NCI-H526 (cell line): ENCODE measurements at places on chromosomes 13 and 19.

DNA sequence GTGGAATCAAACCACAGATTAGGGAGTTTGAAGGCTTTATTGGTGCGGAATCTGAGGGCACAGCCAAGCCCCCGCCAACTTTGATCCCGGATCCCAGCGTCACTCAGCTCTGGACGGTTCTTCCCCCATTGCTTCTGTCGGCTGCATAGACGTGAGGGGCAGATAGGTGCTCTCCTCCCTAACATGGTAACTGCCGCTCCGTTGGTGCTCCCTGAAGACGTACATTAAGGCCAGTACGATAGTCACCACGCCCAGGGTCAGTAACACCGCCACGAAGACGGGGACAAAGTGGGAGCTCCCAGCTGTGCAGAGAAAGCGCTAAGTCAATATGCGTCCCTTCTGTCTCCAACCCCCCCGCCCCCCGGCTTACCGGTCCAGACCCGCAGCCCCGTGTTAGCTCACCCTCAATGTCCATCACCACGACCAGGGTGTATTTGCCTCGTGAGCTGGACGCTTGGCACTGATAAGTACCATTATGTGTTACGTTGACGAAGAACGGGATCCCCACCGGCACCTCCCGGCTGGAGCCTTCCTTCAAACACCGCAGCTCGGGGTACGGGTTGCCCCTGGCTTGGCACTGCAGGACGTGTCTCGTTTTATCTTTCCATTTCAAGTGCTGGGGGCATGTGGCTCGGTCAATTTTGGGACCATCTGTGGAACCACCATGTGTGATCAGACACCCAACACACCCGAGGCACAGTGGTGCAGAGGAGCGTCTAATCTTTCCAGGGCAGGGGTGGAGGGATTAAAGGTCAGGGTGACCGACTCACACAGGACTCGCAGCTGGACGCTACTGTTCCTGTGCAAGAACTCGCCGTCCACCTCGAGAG is 644 bp upstream of the RAVER1 start:
- DNase-seq, result no peak

DNA sequence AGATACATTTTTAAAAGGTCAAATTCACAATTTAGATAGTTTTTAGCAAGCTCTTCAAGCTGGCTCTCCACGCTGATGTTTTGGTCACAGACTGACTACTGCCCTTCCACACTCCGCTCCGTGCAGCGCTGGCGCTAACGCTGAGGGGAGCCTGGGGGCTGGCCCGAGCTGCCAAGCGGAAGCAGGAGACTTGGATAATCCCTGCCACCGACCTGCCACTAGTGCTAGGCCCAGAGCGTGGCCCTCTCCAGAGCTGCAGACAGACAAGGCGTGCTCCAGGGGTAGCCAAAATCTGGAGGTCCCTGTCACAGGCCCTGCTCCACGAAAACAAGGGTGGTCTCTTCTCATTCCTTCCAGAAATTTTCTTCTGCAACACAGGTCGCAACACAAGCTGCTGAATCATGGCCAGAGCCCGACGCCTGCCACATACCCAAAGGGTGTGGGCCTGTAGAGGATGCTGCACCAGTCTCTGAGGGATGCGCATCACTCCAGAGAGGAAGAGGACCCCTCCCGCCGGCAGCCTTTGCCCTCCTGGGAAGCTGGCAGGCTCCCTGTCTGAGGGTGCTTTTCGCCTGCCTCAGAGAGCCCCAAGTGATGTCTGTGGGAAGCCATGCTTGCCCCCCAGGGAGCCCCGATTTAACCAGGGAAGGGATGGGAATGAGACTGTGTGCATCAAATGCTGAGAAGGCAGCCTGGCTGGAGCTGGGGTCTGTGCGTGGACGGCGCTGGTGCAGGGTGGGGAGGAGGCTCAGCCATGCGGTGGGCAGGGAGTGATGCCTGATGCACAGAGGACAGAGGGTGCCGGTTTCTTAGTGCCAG is 21.6 kb downstream of the CAPS start:
- DNase-seq, result no peak

DNA sequence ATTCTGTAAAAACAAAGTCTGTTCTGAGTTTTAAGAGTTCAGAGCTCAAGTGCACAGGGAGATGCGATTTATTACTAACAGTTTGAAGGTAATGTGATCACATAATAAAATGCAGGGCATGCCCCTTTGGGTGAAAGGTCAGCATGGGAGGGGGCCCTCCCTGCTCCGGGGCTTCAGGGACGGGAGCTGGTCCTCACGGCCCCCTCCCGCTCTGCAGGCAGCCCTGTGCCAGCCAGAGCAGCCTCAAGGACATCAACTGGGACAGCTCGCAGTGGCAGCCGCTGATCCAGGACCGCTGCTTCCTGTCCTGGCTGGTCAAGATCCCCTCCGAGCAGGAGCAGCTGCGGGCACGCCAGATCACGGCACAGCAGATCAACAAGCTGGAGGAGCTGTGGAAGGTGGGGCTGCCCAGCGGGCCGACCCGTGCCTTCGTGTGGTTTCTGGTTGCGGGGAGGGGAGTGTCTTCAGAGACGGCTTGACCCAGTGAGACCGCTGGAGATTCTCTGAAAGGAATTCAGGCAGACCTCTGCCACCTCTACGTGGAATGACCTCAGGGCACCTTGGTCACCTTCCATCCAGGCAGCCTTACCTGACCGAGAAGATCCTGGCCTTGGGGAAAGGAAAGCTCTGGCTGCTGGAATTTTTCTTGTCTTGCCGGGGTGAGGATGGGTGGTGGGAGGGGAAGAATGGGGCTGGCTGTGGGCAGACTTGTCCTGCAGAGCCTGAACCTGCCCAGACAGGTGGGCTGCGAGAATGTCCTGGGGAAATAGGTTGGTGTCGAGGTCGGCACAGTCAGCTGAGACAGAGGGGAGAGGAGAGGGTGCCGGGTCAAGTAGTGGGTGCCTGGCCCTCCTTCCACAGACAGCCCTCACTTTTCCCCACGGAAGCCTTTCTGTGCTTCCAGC is 19.0 kb downstream of the UPF1 start:
- no peak for DNase-seq

DNA sequence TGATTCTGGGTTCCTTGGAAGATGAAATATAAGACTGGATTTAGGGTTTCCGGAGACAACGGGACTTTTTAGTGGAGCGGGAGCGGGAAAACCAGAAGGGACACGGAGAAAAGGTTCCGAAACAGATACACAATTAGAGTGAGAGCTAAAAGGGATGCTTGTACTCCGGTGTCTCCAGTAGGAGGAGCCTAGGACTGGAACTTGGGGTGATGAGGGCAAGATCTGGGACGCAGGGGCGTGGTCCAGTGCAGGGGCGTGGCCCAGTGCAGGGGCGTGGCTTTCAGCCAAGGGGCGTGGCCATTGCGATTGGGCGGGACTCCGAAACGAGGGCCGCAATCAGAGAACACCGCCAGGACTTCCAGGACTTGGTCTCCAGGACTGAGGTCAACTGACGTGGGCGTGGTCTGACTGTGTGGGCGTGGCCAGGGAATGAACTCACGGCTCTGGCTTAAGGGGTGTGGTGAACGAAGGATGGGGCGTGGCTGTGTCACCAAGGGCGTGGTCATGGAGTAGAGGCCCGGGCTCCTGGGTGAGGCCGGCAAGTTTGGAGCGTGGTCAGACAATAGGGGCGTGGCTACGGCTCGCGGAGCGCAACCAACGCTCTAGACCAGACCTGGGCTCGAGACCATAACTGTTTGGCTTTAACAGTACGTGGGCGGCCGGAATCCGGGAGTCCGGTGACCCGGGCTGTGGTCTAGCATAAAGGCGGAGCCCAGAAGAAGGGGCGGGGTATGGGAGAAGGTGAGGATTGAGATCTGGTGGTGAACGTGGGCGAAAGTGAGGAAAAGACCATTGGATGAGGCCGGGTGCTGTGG is at the start of gene DKKL1:
Gene DKKL1, plus strand, starts transcription at position 610 of the 815 bp plus-strand sequence. Its CDS starts 122 bp downstream, at position 732.
- peak; percentile 75 for DNase-seq

GRCh38 chr13:24220086-24220703 is 59.7 kb downstream of the SPATA13 start:
- DNase-seq, result peak; percentile 72

DNA sequence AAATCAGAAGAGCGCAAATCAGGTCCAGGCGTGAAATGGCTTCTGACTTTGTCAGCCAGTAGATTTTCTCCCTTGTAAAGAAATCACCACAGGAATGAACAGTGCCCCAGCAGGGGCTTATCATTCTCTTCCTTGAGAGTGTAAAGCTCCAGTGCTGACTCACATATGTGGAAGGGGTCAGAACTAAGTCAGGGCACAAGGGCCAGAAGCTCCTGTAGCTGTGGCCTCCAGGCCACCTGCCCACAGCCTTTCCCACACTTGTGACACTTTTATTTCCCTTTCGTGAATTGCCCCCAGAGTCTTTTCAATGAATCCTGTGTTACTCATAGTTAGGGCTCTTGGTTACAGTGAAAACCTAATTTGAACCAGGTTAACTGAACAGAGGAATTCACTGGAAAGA is 99.6 kb downstream of the SUCLA2 start:
- no peak for DNase-seq

DNA sequence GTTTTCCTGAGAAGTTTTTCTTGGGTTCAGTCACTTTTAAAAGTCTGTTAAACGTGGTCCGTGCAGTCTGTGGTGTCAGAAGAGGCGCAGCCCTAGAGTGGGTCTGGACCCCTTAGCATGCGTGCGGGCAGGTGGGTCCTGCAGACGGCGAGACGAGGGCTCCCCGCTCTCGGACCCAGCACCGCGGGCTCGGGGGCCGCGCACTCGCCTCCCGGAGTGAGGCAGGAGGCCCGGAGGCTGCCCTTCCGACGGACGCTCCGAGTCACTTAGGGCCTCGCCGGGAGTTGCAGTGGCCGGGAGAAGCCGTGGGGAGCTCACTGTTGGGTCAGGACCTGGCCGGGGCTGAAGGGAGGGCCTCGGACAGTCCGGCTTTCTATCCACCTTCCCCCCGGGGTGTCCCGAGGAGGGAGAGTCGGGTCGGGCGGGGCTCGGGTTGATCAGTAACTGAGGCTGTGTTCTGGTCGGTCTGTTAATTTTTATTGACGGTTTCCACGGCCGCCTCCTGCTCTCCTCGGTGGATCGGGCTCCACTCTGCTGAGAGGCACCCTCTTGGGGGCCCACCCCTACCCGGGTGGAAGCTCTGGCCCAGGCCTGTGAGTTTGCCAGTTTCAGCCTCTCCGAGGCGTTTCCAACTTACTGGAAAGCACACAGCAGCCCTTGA is 1.3 kb downstream of the PTBP1 start:
- no peak for DNase-seq

GRCh38 chr13:83831796-83832195 is 50.5 kb downstream of the SLITRK1 start:
- DNase-seq, result no peak

- DNase-seq, result no peak
These were observed 54.3 kb downstream of the RUBCNL start for GRCh38 chr13:46332772-46333171.

- no peak for DNase-seq
These were observed 9.1 kb downstream of the TMEM150B start for GRCh38 chr19:55315956-55316525.

- peak; percentile 58 for DNase-seq
These were observed 18.7 kb downstream of the GADD45B start for GRCh38 chr19:2494447-2495129.

DNA sequence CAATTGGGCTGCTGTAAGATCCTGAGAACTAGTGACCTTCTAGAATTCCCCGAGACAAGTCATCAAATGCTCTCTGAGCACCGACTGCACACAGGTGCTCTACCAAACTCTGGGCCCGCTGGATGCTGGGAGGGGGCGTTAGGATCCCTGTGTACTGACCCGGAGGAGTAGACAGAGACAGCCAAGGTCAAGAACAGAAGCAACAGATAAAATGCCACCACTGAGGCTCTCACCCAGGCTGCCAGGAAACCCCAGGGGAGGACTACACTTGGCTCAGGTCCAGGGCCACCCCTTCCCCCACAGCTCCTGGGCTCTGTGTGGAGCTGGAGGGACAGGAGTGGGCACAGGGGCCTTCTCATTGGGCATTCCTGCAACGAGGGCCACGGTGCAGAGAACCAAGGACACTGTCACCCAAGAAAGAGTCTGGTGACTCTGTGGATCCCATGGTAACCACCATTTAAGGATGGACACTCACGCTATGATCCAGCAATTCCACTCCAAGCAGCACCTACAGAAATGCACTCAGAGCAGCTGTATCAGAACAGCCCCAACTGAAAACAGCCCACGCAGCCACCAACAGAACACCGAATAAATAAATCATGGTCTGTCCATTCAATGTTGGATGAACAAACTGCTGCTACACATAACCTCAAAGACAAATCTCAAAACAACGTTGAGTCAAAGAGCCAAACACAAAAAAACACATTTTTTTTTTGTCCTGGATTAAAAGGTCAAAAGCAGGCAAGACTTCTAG is 16.8 kb upstream of the SLC35E1 start:
- no peak for DNase-seq

GRCh38 chr13:38090913-38091312 is 221.3 kb upstream of the TRPC4 start:
- DNase-seq, result peak; percentile 61

GRCh38 chr13:44220948-44221347 is 152.7 kb upstream of the SERP2 start:
- no peak for DNase-seq

DNA sequence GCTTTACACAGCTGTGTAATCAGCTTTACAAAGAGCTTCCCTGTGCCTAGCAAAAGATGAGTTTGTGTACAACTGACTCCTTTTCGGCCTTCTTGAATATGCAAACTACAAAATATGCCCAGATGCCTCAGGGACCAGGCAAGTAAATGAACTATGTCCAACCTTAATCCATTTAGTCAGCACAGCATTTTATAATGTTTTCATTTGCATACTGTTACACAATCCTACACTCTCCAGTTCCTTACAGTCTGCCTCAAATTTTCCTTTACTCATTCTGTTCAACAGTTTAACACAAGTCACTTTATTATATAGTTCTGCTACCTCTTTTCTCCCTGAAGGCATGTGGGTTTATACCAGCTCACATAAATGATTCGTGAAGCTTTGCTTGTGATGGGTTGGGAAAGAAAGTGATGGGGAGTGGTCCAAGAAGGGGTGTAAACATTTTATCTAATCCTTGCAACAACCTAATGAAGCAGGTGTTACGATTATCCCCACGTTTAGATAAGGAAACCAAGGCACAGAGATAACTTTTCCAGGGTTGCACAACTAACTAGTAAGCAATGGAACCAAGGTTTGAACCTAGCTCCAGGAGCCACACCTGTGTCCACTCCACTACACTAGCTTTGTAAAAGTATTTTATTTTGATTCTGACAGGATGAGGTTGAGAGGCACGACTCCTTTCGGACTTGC is 3.3 kb upstream of the USP12 start:
- DNase-seq, result peak; percentile 95

GRCh38 chr13:27120811-27121210 is 50.8 kb downstream of the USP12 start:
- no peak for DNase-seq

DNA sequence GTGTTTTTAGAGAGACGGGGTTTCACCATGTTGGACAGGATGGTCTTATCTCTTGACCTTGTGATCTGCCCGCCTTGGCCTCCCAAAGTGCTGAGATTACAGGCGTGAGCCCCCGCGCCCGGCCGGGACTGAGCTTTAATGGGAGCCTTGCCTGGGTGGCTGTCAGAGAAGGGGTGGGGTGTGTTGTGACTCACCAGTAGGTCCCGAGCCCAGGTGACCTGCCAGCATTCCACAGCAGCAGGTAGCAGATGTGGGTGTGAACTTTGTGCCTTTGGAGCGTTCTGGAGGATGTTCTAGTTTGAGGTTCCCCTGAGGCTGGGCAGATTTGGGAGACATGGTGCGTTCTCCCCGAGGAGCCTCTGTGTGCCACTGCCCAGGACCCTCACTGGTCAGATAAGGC is 7.1 kb upstream of the EPN1 start:
- no peak for DNase-seq

- DNase-seq, result no peak
These were observed 65.5 kb downstream of the TBC1D4 start for GRCh38 chr13:75416327-75417011.
